ENCODE measurements at places on chromosomes 11 and 22.

DNA sequence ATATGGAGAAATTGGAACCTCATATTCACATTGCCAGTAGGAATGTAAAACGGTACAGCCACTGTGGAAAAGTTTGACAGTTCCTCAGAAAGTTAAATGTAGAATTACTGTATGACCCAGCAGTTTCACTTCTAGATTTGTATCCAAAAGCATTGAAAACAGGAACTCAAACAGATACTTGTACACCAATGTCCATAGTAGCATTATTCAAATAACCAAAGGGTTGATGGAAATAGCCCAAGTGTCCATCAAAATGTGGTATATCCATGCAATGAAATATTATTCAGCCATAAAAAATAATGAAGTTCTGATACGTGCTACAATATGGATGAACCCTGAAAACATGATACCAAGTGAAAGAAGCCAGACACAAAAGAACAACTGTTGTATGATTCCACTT lies 17.8 kb downstream of the PRRG4 start:
- no peak for DNase-seq

DNA sequence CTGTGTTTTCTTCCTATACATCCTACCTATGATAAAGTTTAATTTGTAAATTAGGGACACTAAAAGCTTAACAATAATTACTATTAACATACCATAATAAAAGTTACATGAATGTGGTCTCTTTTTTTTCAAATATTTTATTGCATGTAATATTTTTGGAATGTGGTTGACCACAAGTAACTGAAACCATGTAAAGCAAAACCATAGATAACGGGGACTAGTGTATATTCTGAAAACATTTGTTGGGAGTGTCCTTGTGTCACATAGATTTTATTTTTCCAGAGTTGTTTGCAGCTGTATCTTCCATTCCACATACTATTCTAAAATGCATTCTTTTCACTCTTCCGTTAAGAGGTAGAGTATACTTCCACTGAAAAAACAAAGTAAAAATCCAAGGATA lies 200.4 kb downstream of the KIF18A start:
- no peak for DNase-seq

DNA sequence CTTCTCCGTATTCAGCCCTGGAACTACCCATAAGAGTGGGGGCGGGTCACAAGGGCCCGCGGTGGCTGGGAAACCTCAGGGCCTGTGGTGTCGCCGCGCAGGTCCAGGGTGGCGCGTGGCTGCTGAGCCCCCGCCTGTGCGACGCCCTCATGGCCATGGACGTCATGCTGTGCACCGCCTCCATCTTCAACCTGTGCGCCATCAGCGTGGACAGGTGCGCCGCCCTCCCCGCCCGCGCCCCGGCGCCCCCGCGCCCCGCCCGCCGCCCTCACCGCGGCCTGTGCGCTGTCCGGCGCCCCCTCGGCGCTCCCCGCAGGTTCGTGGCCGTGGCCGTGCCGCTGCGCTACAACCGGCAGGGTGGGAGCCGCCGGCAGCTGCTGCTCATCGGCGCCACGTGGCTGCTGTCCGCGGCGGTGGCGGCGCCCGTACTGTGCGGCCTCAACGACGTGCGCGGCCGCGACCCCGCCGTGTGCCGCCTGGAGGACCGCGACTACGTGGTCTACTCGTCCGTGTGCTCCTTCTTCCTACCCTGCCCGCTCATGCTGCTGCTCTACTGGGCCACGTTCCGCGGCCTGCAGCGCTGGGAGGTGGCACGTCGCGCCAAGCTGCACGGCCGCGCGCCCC lies 2.4 kb downstream of the DRD4 start:
- DNase-seq, result peak; percentile 38

DNA sequence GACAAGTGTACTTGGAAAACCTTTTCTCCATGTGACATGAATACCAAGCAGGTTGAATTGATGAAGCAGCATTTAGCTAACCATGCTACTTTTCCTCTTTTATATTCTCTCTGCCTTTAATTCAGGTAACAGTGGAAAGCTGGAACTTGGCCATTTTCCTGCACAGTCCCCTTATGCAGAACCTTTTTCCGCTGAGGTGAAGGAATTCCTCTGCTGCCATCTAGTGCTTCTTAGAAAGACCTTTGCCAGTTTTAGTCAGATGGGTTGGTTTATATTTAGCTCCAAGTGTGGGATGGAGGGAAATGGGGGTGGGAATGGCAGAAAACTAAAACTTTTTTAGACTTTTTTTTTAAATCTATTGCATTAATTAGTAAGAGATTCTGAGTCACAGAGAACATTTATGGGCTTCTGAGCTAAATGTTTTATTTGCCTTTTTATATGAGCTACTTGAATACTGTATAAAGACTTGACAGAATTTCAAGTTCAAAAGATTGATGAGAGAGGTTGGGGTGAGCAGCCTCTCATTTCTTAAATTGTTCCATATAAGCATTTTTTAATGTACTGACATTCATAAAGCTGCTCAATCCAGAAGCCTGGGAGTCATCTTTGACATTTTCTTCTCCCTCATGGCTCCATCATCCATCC lies 153.9 kb upstream of the ZC3H12C start:
- DNase-seq, result peak; percentile 87

- no peak for DNase-seq
Observed at GRCh38 chr11:88370782-88371181, 33.2 kb upstream of the CTSC start.

GRCh38 chr11:115352805-115353485 lies 151.3 kb downstream of the CADM1 start:
- no peak for DNase-seq

- DNase-seq, result no peak
Observed at GRCh38 chr11:14052198-14052597, 89.7 kb downstream of the SPON1 start.

DNA sequence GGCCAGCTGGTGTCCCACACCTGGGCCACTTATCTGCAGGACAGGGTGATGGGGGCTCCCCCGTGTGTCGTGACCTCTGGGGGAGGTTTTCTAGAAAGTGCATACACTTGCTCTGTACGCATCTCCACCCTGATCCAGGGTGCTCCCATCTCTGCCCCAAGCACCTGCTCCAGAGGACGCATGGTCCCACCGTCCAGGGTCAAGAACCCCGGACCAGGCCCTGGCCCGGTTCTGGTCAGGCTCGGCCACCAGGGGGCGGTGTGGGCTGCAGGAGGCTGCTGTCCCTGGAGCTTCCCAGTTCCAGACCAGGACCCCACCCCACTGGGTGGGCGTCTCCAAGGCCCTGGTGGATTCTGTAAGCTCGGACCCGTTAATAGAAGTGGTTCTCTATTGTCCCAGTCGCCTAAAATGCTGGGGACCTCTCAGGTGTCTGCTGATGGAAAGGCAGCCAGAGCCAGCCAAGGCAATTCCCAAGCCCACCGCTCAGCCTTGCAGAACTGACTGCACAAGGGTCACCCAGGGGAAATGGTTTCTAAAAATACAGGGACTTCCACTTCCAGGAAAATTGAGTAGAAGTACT lies 34.7 kb upstream of the SEPTIN5 start:
- DNase-seq, result no peak

DNA sequence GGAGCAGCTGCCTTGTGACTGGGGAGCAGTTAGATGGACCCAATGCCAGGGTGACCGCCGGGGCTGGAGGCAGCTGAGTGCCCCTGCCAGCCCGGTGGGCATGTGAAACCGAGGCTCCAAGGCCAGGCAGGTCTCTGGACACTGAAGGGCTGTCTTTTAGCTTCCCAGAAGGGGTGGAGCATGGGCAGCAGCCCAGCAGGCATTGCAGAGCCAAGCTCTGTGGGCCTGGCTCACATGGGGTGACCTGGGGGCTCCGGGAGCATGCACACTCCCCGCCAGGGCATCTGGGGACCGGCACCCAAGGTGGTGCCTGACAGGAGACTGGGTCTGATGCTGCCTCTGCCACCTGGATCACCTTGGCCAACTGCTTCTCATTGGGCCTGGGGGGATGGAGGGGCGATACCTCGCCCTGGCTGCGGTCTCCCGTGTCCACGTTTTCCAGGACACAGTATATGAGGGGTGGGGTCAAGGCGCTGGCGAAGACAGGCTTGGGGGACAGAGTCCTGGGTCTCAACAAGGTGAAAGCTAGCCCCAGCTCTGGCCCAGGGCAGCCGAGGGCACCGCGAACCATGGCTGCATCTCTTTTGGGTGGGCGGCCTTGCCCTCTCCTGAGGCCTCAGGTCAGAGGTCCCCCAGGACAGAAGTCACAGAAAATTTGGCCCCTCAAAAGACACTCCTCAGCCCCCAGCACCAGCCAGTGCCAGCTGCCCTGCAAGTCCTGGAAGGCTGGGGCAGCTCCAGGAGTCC lies 3.5 kb downstream of the INS start:
- no peak for DNase-seq

GRCh38 chr11:8356721-8357504 lies 93.2 kb upstream of the LMO1 start:
- no peak for DNase-seq

DNA sequence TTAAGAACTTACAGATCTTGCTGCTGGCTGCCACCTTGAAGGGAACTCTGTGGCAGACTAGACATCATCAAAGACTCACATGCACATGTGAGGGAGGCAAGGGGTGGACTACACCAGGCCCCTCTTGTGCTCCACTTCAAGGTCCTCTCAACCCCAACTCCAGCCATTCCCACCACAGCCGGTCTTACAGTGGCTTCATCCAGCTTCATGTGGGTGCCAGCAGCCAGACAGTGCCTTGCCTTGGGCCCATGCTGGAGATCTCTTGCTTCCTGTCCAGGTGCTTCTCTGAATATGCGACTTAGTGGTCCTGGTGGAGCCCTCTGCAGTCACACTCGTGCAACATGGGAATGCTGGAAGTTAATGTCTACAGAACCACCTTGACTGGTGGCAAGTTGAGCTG lies 44.6 kb upstream of the WNT7B start:
- DNase-seq, result no peak

- DNase-seq, result no peak
Observed at GRCh38 chr11:129291546-129291945, 84.1 kb upstream of the BARX2 start.

- no peak for DNase-seq
Observed at GRCh38 chr11:26729284-26729683, 7.4 kb upstream of the SLC5A12 start.

DNA sequence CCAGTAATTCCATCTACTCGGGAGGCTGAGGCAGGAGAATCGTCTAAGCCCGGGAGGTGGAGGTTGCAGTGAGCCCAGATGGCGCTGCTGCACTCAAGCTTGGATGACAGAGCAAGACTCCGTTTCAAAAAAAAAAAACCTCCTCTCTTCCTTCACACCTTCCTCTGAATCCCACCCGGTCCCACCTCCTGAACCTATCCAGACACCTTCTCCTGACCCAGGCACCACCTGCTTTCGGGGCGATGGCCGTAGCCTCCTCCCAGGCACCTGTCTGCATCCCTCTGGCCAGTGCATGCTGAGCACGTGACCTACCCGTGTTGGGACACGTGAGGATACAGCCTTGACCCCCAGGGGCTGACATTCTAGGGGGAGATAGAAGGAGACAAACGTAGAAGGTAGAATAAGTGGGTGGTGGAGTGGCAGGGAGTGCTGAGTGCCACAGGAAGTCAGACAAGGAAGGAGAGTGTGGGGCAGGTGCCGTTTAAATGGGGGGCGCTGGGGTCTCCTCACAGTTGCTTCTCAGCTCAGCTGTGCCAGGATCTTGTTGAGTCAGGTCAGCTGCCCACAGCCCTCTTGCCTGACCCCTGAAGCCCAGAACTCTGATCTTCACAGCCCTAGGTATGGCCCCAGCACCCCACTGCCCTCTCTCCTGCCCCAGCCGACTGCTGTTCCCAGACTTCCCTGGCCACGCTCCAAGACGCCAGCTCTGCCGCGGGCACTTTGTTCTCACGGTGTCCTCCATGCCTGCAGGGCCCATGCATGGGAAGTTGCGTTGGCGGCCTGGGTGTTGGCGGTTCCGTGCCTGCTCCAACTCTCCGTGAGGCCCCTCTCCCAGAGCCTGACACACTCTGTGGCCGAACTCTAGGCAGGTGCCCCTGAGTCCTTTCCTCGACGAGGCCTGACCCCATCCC lies 1.2 kb upstream of the MIOX start:
- DNase-seq, result no peak

GRCh38 chr11:63838678-63839507 lies at the start of gene MARK2:
TSS of gene MARK2 (plus strand) at chr11:63839110. CDS start at chr11:63839507, 397 bp downstream.
- peak; percentile 99 for DNase-seq

- DNase-seq, result peak; percentile 15
Observed at GRCh38 chr11:111846636-111847035, 24.7 kb downstream of the ALG9 start.

GRCh38 chr22:42680648-42681047 lies 31.5 kb upstream of the CYB5R3 start:
- DNase-seq, result no peak

DNA sequence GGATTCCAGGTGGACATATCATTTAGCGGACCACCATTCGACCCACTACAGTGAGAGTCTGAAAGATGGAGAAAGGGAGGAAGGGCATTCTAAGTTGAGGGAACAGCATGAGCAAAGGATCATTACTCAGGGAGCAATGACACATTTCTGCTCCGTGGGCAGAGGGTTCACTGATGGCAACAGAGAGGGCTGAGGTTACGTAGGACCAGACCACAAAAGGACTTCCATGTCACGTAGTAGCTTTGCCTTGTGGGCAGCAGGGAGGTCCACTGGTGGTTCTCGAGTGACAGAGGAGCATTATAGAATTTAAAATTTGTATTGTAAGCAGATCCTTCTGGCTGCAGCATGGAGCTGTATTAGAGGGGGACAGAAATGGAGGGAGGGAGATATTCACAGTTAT lies 109.7 kb upstream of the NAV2 start:
- no peak for DNase-seq

GRCh38 chr11:12831471-12832202 lies 157.4 kb downstream of the TEAD1 start:
- no peak for DNase-seq

- DNase-seq, result no peak
Observed at GRCh38 chr22:41215926-41216325, 10.8 kb downstream of the L3MBTL2 start.

DNA sequence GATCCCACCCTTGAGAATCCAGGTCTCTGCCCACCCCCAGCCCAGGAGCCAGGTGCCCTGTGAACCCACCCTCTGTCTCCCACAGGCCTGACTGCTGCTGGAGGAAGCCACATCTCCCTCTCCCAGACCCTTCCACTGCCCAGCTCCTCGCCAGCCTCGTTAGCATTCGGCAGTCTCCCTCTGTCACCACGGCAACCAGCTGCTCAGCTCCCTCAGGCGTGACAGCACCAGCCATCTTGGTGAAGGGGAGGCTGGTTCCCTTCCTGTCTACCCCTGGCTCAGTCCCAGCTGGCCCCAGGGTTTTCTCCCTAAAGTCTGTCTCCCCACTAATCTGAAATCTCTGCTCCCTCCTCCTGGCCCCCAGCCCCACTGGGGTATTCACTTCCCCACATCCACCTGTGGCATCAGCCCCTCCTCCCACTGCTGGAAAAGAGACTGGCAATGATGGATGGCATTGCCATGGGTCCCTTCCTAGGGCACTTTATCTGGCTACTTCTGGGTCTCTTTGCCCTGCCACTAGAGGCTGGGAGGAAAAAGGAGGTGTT lies 28.1 kb downstream of the NRXN2 start:
- no peak for DNase-seq
